ENCODE measurements at places on chromosomes 13 and 19.

GRCh38 chr19:35641515-35642151, at the start of gene ETV2:
Gene ETV2 (plus strand): TSS chr19:35641745. CDS start chr19:35642461, 716 bp downstream.
- DNase-seq = no peak

DNA sequence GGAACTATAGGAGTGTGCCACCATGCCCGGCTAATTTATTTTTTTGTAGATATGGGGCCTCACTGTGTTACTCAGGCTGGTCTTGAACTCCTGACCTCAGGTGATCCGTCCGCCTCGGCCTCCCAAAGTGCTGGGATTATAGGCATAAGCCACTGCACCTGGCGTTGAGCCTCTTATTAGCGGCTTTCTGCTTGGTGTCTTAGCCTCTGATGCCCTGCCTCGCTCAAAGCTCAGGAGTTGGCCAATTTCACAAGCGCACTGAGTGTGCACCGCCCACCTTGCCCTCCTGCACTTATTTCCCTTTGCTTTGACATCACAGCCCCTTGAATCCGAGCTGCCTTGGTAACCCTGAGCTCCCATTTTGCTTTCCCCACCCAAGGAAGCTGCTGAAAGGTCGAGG, 10.1 kb downstream of the YIPF2 start:
- DNase-seq = no peak

DNA sequence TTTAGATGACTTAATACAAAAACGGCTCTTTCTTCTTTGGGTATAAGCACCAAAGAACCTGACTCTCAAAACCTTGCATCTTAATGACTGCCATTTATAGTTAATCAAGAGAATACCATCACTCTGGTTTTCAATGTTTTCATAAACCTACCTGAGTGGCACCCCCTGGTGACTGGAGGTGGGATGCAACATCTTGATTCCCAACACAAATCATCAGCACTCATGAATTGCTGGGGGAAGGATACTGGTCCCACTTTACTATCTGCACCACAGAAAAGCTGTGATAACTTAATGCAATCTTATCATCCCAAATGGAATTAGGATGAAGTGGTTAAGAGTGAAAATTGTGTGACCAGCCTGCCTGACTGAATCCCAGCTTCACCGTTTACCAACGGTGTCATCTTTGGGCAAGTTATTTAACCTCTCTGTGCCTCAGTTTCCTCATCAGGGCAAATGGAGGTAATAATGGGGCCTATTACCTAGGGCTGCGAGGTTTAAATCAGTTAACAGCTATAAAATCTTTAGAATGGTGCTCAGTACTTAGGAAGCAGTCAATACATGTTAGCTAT, 366.4 kb downstream of the KLF12 start:
- DNase-seq = no peak

- DNase-seq = no peak
Observed at GRCh38 chr13:71359641-71360040, 507.4 kb downstream of the DACH1 start.

DNA sequence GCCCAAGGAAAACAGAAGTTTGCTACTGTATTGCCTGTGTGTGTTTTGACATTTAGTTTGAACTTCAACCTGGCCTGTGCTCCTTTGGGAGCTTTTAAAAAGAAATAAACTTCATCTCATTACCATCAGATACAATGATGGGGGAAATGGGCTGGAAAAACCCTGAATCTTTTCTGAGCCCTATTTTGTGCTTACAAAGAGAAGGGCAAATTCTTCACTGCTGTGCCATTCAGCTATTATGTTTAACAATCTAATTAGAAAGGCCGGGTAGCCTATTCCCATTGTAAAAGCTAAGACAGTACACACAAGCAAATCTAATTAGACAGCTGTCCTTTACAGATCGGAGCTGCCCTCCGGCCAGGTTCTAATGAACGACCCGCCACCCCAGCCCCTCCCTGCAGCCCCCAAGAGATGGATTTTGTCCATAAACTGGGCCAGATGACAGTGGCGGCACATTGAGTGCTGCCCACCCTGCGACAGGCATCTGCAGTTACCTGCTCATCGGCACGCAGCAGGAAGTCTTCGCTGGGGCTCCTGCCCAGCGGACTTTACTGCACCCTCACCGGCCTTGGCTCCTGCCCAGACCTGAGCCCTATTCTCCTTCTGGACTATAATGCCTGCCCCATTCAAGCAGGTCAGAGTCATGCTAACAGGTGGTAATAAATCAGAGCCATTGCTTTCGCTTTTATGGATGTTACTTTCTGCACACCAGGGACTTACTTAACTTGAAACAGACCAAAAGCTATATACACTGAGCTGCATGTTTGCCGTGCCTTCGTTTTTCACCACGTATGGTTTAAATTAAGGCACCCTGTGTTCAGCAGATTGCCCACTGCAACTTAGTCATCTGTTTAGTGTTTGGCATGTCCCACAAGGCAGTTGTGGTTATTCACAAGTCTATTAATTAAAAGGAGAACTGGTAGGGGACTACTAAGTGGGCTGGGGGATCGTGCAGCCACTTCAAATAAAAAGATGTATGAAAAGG, 549.6 kb downstream of the FGF9 start:
- DNase-seq = no peak

DNA sequence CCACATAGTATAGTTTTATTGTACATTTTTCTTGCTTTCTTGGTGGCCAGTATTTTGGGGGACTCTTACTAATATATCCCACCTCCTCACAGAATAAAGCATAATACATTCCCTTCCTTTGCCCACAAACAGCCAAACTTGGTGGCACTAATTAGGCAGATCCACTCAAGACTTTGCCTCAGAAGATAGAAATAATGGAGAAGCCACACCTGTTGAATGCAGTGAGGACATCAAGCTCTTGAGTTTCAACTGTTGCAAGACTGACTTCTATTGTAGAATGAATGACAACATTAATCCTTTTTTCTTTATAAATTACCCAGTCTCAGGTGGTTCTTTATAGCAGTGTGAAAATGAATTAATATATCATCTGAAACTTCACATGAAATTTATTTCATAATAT, 1183.6 kb upstream of the ATXN8OS start:
- no peak for DNase-seq

DNA sequence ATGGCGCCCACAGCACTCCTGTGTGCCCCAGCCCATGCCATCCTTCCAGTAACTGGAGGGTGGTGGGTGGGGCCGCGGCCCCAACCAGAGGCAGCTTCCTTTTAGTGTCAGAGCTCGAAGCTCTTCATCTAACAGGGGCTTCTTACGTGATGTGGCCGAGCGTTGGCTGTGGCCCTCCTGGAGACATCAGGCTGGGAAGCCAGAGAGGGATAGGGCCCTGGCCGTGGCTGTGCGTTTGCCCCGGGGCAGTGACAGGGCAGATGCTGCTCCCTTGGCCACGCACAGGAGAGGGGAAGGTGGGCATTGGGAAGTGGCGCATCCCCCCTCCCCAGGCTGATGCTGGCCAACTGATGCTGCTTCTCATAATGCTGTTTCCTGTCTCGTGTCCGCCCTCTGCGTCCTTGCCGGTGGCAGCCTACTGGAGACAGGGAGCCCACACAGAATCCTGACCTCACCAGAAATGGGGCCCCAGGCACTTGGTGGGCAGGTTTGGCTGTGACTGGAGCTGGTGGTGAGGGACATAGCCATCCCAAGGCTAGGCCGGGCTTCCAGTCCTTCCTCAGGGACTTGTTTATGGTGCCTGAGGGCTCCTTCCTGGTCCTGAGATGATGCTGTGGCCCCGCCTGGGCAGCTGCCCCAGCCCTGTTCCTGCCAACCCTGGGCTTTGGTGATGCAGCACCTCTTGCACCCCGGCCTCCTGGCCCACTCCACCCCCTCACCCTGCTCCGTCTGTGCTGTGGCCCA, 34.3 kb downstream of the ATP4B start:
- no peak for DNase-seq

- no peak for DNase-seq
Observed at GRCh38 chr13:23365652-23366051, 67.8 kb downstream of the SACS start.

- DNase-seq = no peak
Observed at GRCh38 chr13:113211774-113212173, 2.4 kb downstream of the CUL4A start.

GRCh38 chr19:10503002-10503789, at the start of gene KEAP1:
Gene KEAP1 (minus strand): TSS chr19:10503356. CDS start chr19:10500033, 3,323 bp downstream.
- DNase-seq = peak; percentile 25

Measured in NCI-H1436 (cell line).